T-helper 1 cell (primary cell): ENCODE measurements at places on chromosomes 4 and X.

GRCh38 chr4:165905405-165906027 lies 32.5 kb downstream of the TLL1 start:
- DNase-seq, result no peak

GRCh38 chr4:46506876-46507275 lies 116.9 kb upstream of the GABRA2 start:
- DNase-seq, result no peak

- no peak for DNase-seq
Observed at GRCh38 chr4:76201276-76201675, 12.3 kb downstream of the SCARB2 start.

DNA sequence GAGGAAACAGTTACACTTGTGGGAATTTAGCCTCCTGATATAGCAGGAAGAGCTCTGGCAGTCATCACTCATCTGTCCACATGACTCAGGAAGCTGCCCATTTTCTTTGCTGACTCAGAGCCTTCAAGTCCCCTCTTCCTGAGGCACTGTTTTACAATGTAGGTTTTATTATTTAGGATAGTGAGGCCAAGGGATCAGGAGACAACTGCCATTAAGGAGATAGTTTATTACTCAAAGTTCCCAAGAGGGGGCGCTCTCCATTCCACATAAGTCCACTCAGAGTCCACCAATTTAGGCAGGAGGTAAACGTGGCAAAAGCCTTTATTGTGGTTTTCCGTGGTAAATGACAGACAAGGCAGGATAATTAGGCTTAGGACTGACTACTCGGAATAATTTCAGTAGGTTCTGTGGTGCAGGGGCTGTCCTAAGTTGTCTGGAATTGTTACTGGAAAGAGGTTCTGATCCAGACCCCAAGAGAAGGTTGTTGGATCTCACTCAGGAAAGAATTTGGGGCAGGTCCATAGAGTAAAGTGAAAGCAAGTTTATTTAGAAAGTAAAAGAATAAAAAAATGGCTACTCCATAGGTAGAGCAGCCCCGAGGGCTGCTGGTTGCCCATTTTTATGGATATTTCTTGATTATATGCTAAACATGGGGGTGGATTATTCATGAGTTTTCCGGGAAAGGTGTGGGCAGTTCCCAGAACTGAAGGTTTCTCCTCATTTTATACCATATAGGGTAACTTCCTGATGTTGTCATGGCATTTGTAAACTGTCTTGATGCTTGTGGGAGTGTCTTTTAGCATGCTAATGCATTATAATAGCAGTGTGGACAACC lies 96.0 kb upstream of the RAB40AL start:
- no peak for DNase-seq

- no peak for DNase-seq
Observed at GRCh38 chr4:14902342-14902741, 99.9 kb upstream of the CPEB2 start.

- DNase-seq, result no peak
Observed at GRCh38 chr4:156705311-156705710, 266.3 kb downstream of the PDGFC start.

DNA sequence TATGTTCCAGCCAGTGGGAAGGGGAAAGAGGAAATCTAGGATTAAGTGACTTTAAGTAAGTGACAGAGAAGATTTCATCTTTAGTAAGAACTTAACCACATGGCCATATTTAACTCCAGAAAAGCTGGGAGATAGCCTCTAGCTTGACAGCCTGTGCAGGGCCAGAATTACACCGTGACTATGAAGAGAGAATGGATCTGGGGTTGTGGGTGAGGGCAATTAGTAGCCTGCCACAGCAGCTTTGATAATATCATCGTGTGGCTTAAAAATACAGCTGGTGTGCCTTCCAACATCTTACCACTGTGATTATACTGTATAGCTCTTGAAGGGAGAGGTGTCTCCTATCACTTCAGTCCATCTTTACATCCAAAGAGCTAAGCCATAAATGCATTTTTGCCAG lies 57.6 kb upstream of the TBC1D9 start:
- DNase-seq, result no peak

DNA sequence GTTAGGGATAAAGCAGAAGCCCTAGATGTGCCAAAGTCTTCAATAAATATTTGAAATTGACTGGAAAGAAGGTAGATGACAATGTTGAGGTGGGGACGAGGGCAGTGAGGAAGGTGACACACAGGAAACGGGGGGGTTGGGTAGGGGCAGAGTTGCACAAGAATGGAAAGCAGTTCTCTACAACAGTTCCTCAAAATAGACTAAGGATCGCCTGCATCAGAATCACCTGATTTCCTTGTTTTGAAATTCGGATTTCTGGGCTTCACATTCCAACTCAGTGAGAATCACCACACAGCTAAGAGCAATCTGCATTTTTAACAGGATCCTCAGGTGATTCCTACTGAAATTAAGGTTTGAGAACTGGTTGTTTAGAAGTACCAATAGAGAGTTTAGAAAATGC lies 70.6 kb downstream of the ARFIP1 start:
- peak; percentile 36 for DNase-seq

DNA sequence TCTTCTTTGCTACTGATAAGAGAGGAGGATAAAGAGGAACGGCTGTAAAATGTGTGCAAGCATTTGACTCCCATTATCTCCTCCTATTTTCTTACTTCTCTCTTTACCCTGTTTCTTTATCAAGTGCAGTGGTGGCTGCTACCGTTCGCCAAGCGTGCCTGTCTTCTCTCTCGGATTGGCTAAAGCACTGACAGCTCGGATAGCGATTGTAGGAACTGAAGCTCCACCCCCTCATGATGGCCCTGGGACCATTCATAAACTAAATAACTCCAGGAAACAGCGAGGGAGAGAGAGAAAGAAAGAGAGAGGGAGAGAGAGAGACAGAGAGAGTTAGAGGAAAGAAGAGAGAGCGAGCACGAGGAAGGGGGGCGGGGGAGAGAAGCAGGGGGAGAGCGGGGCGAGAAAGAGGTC lies 305 bp upstream of the MAB21L2 start:
- no peak for DNase-seq

DNA sequence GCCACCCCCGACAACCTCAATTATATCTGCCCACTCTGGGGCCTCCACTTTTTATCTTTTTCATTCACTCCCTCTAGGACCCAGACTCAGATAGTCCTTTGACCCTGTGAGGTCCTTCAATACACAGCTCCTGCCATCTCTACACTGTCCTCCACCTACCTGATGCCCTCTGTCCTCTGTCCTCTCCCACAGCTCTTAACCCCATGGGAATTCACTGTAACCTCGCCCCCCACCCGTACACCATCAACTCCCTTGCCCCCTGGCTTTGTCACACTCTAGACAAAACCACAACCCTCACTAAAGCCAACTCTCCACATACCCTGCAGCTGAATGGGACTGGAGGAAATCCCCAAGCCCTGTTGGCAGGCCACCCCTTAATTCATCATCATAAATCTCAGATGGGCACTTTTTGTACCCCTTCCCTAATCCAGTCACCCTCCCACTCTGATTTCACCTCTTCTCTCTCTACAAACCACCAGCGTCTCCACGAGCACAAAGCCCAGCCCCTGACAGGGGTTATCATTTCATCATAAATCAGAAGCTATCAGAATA lies 52.3 kb upstream of the ENPP6 start:
- no peak for DNase-seq

DNA sequence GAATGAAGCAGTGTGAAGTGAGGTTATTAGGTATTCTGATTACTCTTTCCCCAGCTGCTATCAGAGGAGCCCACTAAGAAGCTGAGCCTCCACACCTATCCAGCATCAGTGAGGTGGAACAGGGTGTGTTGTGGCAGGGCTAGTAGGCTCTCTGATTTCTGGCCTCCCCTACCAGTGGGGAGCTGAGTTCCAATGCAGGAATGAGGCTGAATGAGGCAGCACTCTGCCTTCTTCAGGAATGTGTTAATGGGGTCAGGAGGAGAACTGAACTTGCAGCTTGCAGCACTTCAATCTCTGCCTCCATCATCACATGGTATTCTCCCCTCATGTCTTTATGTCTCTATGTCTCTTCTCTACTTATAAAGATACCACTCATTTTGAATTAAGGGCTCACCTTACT lies 26.9 kb downstream of the SOX3 start:
- no peak for DNase-seq

DNA sequence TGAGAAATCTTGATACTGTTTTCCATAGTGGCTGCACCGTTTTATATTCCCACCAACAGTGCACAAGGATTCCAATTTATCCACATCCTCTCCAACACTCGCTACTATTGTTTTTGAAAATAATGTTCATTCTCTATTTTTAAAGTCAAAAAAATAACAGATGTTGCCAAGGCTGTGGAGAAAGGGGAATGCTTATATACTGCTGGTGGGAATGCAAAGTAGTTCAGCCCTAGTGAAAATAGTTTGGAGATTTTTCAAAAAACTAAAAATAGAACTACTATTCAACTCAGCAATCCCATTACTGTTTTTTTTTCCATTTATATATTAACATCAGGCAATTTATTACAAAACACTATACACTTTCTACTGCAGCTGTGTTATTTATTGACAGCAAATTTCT lies 208.7 kb downstream of the CBLL2 start:
- no peak for DNase-seq

GRCh38 chr4:121155893-121156292 lies 8.2 kb downstream of the TNIP3 start:
- DNase-seq, result no peak

DNA sequence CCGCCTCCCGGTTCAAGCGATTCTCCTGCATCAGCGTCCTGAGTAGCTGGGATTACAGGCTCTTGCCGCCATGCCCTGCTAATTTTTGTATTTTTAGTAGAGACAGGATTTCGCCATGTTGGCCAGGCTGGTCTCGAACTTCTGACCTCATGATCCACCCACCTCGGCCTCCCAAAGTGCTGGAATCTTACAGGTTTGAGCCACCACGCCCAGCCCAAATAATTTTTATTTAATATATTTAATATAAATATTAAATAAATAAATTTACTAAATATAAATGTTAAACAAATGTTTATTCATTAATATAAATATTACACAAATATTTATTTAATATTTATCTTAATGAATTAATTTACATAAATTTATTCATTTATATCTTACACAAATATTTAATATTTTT lies 120.2 kb downstream of the SHOX start:
- DNase-seq, result no peak

DNA sequence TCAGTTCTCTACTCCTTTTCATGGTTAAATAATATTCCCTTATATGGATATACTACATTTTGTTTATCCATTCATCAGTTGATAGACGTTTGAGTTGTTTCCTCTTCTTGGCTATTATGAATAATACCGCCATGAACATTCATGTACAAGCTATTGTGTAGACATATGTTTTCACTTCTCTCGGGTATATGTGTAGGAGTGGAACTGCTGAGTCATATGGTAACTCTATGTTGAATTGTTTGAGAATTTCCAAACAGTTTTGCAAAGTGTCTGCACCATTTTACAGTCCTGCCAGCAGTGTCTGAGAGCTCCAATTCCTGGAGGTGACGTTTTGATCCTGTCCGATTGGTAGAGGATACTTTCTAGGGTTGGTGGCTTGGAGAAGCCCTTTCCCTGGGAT lies 23.6 kb downstream of the PLAC1 start:
- DNase-seq, result no peak

- DNase-seq, result no peak
Observed at GRCh38 chr4:47536966-47537365, 51.9 kb downstream of the ATP10D start.

- DNase-seq, result no peak
Observed at GRCh38 chrX:15623054-15623453, 22.3 kb upstream of the ACE2 start.

DNA sequence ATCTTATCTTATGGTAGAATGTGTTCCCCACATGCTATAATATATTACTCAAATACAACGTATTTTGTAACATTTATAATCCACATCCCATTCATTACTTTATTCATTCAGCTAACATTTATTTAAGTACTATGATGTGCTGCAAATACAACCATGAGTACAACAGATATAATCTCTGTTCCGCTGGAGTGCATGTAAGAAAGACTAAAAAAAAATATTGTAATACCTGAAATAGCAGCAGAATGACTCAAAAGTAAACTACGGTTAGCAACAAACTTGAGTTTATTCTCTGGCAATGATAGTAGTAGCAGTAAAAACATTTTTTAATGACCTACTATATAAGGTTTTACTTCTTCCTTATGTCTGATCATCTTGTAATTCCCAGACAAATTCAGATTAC lies 1776.3 kb downstream of the STIM2 start:
- no peak for DNase-seq

DNA sequence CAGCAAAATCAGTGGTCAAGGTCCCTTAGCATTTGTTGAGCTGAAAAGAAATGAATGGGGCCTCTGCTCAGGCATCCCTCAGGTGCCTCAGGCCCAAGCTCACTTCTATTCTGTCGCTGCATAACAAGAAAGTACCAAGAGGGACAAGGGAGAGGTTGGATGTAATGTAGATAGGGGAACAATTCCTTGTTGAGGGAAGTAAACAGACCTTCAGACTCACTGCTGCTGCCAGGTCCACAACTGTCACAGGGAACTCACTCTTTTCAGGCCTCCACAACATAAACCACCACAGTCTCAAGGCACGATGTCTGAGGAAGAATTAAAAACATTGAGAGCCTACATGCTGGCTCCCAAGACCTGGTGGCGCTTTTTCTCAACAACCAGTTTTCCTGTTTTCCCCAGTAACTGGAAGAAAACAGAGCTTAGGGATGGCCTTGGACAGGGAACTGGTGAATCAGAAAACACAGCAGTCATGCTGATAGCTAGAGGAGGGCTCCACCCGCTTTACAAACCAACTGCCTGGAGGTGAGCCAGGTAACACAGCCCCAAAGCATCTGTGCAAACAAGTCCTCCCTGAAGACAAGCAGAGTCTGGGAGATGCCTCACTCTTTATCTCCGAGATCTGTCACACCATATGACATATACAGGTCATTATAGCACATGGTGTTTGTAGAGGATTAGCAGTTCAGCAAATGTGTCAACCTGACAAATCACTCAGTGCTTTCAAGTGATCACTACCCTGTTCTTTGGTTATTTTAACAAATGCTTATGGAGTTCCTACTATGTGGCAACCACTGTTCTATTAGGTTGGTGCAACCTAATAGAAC lies 14.3 kb upstream of the AWAT1 start:
- DNase-seq, result no peak

GRCh38 chr4:80243274-80244018 lies 23.0 kb upstream of the FGF5 start:
- no peak for DNase-seq

- no peak for DNase-seq
Observed at GRCh38 chrX:72019487-72019886, 108.8 kb downstream of the NHSL2 start.

DNA sequence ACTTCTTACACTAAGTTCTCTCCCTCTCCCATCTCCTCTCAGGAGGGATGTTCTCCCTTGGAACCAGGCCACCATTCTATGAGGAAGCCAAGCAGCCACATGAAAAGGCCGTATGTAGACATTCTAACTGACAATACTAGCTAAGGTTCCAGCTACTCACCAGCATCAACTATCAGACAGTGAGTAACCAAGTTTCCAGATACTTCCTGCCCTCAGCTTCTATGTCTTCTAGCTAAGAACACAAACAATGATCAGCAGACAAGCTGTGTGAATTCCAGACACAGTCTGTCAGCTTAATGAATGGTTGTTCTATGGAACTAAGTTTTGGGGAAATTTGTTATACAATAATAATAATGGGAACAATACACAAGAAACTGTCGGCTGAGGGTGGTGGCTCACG lies 50.8 kb downstream of the SMIM14 start:
- no peak for DNase-seq

GRCh38 chr4:97924341-97924958 lies 218.8 kb downstream of the STPG2 start:
- DNase-seq, result no peak
